ENCODE measurements at places on chromosomes 6 and 20.

GRCh38 chr6:153092082-153093013, 38.7 kb downstream of the RGS17 start:
- peak; percentile 95 for DNase-seq

- peak; percentile 68 for DNase-seq
Observed at GRCh38 chr6:26383624-26384417, 913 bp downstream of the BTN2A2 start.

DNA sequence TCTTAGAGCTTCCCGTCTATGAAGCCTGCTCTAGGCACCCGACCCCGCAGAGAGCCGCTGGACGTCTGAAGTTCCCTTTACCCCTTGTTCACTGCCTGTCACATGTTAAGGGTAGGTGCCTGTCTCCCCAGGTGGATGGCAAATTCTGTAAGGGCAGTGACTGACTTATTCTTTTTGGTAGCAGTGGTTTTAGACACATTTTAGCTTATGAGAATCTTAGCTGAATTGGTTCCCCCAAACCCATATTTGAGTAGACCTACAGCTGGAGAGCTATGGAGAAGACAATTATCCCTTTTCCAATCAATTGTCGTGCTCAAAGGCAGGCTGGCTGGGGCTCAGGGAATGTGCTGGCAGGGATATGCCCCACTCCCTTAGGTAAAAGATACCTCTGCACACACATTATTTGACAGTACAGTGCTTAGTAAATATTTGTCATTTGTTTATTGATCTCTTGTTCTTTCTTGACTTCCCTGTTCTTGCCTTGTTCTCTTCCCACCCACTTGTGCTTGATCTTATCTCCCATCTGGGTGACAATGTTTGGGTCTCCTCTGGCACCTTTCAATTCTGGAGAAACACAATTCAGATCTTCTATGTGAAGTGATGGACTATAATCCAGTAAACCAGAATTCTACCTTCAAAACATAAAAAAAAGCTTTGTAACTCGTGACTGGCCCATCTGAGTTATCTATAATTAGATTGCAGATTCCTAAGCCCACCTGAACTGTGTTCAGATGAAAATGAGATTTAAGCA, 114.3 kb upstream of the SLC2A12 start:
- DNase-seq: peak; percentile 70

GRCh38 chr20:60869625-60870024, 382.4 kb upstream of the CDH4 start:
- no peak for DNase-seq

DNA sequence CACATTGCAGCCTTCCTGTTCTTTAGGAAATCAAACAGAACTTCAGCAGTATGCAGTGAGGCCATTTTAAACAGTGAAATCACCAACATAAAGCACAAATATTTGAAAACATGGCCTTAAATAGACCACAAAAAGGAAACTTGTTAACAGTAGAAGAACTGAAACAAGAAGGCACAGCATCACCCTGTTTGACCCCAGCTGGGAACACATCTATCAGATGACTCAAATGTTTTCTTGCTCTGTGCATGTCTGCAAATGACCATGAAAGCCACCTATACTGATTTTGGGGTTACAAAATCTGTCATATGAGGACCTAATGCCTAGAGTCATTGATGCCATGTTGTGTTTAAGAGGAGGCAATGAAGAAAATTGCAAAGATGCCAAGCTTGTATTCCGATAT, 123.8 kb upstream of the ADGRF1 start:
- peak; percentile 73 for DNase-seq

- DNase-seq: no peak
Observed at GRCh38 chr20:18822832-18823231, 9.2 kb downstream of the SCP2D1 start.

DNA sequence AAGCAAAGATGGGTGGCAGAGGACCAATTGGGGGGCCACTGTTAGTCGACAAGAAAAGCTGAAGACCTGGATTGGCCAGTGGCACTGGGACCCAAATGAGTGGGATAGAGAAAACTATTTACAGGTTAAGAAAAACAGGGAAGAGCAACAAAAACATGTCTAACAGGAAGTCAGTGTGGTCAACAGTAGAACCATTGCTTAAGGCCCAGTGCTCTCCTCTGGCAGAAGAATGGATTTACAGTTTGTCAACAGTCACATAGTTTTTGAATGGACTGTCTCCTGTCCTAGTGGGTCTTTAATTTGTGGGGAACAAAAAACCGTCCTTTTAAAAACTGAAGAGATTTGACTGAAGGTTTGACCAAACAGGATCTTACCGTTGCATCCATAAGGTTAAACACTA, 12.1 kb upstream of the WTAP start:
- peak; percentile 55 for DNase-seq

DNA sequence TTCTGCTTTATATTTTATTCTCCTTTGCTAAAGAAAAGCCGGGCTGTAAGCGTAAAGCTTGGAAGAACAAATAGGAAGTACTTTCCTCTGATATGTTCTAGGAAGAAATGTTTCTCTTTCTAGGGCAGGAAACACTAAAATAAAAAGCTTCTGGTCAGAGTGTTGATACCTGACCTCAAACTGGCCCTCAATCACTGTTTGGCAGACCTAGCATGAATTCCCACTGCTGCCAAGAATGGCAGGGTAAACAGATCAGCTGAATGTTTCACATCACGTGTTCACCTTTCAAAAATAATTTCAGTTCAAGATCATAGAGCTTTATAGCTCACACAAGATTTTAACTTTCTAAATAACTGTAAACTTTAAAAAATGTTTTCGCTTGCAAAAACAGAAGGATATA, 2.9 kb downstream of the MPC1 start:
- DNase-seq: no peak

- DNase-seq: no peak
Observed at GRCh38 chr6:69791065-69791471, 5.7 kb downstream of the LMBRD1 start.

GRCh38 chr20:1616858-1617434, 2.9 kb downstream of the SIRPB1 start:
- DNase-seq: no peak

DNA sequence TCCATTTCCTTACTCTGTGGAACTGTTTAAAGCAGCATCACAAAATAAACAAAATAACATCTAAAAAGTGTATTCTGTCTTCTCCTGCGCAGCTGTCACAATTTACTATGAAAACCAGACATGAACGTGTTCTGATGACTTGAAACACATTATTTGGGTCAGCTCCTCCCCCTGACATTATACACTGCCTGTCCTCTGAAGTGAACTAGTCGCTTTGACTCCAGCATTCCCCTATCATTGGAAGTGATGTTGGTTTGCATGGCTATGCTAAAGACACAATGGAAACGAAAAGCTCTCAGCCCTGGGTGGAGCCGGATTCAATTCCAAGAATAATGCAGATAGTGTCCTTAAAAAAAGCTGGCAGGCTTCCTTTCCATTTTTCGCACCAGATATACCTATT, 125.9 kb downstream of the FYN start:
- no peak for DNase-seq

DNA sequence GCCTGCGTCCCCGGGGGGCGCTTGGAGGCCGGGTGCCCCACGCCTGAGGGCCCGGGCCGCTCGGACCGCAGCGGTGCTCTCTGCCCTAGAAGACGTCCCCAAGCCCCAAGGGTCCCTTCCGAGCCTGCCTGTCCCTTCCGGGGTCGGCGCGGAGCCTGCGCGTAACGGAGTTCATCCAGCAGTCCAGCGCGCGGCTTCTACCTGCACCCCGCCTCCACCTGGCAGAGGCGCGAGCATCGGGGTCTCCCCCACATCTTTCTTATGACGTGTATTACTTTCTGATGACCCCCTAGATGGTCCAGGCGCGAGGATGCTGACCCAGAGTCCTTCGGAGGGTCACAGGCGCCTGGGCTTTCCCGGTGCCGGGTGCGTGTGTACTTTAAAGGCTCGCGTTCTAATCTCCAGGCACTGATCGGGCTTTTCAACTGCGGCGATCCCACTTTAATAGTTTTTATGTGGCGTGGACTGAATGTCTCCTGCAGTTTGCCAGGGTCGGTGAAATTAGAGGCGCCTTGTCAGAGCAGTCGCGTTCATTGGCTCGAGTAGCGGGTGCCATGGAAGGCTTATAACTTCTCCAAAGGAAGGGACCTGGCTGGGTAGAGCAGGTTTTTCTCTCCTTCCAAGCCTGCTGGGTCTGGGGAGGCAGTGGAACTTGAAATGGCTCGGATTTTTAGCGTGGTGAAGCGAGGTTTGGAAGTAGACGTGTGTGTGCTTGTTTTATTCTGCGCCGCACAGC, 912 bp downstream of the EYA4 start:
- peak; percentile 9 for DNase-seq

DNA sequence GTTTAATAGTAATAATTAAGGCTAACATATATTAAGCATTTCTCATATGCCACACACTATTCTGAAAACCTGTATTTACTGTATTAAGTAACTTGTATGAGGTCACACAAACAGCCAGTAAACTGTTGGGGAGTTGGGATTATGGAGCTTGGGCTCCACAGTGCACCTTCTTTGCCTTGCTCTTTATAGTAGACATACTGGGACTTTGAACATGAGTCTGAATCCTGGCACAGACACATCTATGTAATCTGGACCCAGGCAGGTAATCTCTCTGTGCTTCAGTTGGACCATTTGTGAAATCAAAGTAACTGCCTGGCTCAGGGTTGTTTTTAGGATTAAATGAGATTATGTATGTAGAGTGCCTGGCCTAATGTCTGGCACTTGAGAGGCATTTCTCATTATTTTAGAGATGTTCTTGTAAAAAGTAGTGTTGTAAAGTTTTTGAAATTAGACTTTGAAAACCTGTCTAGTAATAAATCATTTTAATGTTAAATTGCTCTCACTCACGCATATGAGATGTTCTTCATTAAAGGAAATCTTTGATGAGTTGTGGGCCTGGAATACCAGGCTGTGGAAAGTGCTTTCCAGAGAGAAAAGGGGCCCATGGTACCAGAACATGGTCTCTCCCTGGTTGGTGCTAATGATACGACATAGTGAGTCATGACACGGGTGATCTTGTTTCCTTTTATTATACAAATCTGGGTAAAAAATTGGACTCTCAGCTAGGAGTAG, 34.3 kb downstream of the LRRC1 start:
- DNase-seq: no peak

DNA sequence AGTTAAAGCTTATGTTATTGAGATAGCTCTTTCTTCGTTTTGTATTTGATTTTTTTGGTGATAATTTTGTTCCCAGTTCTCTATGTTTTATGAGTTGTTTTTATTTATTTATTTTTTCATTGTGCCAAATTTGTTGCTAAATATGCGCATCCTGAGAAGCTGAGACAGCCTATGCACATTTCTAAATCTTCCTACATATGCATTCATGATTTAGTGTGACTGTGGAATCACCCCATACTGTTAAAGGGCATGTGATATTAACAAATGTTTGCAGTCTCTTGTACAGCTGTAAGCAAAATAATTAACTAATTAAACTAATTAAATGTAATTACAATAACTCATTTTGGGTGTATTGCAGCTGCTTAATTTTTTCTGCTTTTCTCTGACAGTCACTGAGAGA, 10.4 kb downstream of the TFAP2B start:
- no peak for DNase-seq

GRCh38 chr20:44087051-44087856, 99.7 kb downstream of the JPH2 start:
- DNase-seq: no peak

DNA sequence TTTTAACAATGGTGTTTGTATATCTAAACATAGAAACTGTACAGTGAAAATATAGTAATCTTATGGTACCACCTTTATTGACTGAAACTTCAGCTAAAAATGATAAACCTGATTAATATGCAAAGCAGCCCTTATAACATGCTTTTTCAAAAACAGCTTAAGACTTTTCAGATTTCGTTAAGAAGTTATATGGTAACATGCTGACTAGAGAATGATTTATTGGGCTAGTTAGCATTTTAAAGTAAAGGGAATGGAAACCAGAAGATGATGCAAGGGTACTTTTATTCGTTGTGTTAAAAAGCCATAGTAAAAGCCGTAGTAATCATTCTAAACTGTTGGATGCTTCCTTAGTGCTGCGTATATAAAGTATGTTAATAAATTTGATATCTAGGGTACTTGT, 50.5 kb downstream of the CBFA2T2 start:
- DNase-seq: no peak

- peak; percentile 73 for DNase-seq
Observed at GRCh38 chr20:38113401-38114325, 51.4 kb downstream of the TGM2 start.

DNA sequence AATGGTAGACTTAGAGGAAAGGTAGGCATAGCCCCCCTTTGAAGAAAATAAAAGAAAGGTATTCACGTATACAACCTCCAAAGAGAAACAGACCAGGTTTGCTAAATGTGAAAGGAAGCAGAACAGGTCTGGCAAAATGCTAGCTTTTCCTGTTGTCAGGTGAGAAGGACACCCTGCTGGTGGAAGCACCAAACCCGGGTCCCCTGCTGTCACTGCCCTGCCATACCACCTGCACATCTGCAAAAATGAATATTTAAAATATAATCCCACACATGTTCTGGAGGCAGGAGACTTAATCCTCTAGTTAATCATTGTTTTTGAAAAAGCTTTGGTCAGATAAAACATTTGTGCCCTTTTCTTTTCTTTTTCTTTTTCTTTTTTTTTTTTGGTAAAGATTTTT, 48.9 kb upstream of the OLIG3 start:
- DNase-seq: no peak

GRCh38 chr6:7978736-7979135, 68.1 kb upstream of the TXNDC5 start:
- no peak for DNase-seq

DNA sequence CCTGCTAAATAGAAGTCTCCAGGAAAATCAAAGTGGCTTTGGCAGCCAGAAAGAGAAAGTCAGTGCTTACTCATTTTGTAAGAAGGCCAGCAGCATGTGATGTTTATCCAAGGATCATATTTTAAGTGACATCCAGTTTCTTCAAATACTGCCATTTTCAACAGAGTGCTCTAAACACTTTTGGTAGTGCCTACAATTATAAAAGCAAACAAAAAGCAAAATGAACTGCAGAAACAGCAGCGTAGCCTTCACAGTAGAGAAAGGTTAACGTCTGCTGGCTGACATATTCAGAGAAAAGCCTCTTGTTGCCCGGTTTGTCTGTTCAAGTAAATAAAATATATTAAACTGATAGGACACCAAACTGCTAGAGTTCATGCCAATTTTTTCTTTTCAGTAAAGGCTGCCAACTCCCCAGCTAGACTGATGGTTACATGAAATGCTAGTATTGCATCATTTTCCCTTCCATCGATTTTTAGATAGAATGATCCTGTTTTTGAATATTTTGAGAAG, 705.7 kb upstream of the SLC35B3 start:
- DNase-seq: no peak

- DNase-seq: no peak
Observed at GRCh38 chr6:7317538-7317937, 4.5 kb upstream of the SSR1 start.

- DNase-seq: no peak
Observed at GRCh38 chr20:10047427-10047826, 12.6 kb downstream of the ANKEF1 start.
